ENCODE measurements at places on chromosomes 2 and 18.

DNA sequence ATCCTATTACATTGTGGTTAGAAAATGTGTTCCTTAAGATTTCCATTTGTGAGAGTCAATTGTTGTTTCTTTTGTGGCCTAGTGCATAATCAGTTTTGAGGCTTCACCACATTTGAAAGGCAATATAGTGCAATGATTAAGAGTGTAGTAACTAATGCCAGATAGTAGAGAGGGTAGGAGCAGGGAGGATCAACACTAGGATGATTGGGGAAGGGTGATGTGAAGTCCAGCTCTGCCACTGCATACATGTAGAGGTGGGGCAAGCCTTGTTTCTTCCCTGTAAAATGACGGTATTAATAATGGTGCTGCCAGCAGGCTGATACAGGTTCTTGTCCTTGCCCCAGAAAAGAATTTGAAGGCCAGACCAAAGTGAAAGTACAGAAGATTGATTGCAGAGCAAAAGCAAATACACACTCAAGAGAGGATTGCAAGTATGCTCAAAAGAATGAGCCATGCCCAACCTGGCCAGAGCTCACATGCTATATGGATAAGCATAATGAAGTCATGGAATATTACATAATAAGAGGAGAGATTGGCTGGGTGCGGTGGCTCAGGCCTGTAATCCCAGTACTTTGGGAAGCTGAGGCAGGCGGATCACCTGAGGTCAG, 8.0 kb downstream of the SP100 start:
- DNase-seq: no peak

DNA sequence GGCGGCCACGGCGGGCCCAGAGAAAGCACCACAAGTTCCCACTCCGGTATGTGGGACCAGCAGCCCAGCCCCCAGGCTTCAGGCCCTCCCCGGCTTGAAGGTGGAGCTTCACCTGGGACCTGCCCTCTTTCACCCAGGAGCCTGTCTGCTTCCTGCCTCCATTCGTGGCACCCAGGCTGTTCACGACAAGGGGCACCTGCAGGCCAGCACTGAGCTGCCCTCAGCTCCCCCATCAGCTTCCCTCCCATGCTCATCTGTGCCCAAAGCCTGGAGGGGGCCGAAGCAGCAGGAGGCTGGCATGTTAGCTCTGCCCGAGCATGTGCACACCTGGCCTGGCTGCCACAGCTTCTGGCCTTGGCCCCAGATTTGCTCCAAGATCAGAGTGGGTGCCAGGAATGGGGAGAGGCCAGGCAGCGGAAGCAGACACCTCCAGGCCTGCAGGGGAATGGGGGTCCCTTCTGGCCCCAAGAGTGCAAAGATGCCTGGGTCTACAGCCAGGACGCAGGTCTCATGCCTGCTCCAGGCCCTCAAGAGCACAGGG, 312.4 kb upstream of the SYT4 start:
- no peak for DNase-seq

GRCh38 chr2:25115902-25116301, 52.5 kb downstream of the POMC start:
- DNase-seq: no peak

DNA sequence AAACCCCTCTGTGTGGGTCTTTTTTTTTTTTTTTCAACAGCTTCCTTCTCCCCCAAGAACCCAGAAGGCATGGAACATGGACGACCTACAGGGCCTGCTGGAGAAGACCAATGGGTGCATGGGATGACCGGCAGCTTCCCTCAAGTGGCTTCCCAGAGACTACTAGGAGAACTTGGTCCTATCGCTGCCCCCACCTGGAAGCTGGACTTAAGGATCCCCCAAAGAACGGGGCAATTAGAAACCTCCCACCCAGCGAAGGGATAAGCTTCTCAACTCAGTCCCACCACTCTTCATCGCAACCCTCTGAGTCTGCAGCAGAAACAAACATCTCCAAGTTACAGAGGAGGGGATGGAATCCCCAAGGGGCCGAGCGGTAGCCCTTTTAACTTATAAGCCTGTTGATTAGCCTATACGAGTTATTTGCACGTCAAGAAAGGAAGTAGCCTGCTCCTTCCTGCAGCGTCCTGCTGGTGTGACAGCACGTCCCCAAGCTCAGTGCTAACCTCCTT, 1.4 kb downstream of the ACTR1B start:
- DNase-seq: no peak

DNA sequence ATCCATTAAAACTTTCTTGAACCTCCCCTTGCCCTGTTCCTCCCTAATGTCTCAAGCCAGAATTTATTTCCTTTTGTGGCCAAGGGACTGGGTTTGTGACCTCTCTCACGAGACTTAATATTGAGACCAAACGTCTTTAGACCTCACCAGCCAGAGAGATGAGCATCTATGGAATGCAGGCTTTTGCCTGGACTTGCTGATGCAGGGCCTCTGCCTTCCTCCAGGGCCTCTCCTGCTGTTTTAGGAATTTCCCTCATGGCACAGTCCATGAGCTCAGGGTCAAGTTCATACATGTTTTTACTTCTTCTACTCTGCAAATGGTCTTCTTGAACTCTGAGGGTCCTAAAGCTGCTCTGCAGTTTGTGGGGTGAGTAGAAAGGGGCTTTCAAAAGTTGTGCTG, 22.3 kb downstream of the IL1B start:
- no peak for DNase-seq

DNA sequence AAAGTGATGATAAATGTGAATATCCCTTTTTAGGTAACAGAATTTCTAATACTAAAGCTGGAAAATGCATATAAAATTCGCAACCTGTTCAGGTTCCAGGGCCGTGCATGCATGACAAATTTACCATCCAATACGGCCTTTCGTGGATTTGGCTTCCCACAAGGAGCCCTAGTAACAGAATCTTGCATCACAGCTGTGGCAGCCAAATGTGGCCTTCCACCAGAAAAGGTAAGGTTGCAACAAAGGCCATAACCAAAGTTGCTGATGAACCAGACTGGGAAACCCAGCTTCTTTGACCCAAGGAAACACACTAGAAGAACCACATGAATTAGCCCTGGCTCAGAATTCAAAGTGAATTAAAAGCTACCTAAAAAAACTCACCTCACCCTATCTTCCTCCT, 49.6 kb upstream of the BZW1 start:
- DNase-seq: no peak

- no peak for DNase-seq
Measured at GRCh38 chr2:178247250-178247649, 52.9 kb downstream of the OSBPL6 start.

DNA sequence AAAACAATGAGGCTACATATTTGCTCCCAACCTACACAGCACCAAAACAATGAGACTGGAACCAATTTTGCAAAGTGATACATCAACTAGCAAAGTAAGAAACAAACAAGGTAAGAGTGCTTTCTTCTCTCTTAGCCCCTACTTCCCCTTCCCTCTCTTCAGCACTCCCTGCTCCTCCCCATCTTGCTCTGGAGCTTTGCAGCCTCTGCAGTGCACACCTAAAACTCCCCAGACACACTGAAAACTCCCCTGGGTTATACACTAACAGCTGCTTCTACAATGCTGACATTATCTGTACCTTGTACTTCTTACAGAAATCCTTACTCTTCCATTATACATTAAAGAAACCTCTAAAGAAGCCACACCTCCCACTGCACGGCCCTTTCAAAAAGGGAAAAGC, 93.7 kb downstream of the RBMS1 start:
- DNase-seq: no peak

Measured in gastrocnemius medialis (tissue), 4 donors.